ENCODE measurements at places on chromosomes 6 and 20. TPM values are rescaled to one million over a fixed set of nuclear protein-coding genes. Genes with fewer than 3 reads are reported as not detected.

E2F3 gene
- polyA plus RNA-seq: 25.0 TPM

GCLC gene
- 32.1 TPM for polyA plus RNA-seq

GNAS-AS1 gene
- polyA plus RNA-seq: 0.87 TPM

HLA-DPA1 gene
- 13.7 TPM for polyA plus RNA-seq

KIAA1755 gene
- 20.8 TPM for polyA plus RNA-seq

PTPRT gene
- 33.2 TPM for polyA plus RNA-seq

AIF1 gene
- polyA plus RNA-seq: 42.5 TPM

RIPPLY2 gene
- polyA plus RNA-seq: 13.3 TPM

TINAG gene
- 0.39 TPM for polyA plus RNA-seq

TFAP2B gene
- 10.3 TPM for polyA plus RNA-seq

LAMA5 gene
- 86.8 TPM for polyA plus RNA-seq

SLC17A2 gene
- polyA plus RNA-seq: not detected

MOXD1 gene
- 32.9 TPM for polyA plus RNA-seq

MAS1 gene
- 0.05 TPM for polyA plus RNA-seq

SEMG1 gene
- polyA plus RNA-seq: not detected

ASIP gene
- 1.6 TPM for polyA plus RNA-seq

SLC32A1 gene
- 51.5 TPM for polyA plus RNA-seq

NEURL2 gene
- polyA plus RNA-seq: 3.6 TPM

PHF1 gene
- polyA plus RNA-seq: 128 TPM

TSPO2 gene
- 0.38 TPM for polyA plus RNA-seq

SCUBE3 gene
- 8.2 TPM for polyA plus RNA-seq
